ENCODE measurements at places on chromosomes 7 and 10.

DNA sequence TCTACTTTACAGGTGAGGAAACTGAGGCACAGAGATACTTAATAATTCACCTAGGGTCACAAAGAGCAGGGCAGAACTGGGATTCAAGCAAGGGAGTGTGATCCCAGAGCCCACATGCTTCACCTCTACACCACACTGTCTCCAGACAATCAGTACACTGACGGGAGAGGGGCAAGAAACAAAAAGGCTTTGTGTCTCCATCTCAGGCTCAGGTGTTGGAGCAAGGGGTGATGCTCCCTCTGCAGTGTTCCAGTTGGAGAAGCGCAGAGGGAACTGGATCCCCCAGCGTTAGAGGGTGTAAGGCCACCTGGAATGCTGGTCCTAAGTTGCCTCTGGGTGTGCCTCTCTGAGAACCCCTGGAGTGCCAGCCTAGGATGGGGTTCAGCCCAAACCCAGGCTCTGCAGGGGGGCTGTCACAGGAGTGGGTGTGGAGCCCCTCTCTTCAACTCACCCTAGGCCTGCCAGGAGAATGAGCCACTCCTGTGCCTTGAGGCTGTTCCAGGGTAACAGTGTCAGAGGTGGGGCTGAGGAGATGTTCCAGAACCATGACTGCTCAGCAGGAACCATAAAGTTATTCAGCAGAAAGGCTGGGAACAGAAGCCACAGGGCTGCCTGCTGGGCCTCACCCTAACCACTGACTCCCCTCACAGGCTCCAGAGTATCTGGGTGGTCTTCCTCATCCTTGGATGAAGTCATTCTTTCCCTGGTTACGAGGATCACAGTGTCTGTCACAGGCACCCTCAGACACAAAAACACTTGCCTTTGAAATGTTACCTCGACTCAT, 5.5 kb downstream of the RBP4 start:
- DNase-seq, result no peak

GRCh38 chr7:140691376-140692045, 5.0 kb upstream of the NDUFB2 start:
- DNase-seq, result no peak

- DNase-seq, result no peak
Observed at GRCh38 chr10:78454123-78454645, 420.5 kb downstream of the RPS24 start.

GRCh38 chr10:97270523-97271154, 21.8 kb downstream of the ARHGAP19 start:
- no peak for DNase-seq

DNA sequence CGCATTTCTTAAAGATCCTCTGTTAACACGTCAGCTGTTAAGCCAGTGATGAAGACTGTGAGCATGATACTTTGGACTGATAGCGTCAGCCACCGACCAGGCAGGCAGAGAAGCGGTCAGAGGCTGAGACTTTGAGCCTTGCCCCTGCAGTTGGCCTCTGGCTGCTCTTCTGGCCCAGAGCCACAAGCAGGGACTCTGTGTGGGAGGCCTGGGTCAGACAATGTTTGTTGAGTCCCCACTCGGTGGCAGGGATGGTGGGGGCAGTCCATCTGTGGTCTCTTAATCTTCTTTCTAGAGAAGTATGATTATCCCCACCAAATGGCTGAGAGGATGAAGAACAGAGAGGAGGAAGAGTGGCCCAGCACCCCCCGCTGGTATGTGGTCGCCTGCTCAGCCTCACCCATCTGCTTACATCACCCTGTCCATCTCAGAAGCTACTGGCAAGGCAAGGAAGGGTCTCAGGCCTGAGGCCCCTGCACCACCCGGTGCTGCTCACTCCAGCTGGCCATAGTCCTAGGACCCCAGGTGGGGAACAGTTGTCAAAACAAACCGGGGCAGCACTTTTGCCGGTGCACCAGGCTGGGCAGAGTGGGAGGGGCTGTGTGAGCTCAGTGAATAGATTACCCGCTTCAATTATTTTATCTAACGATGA, 202.9 kb downstream of the GRID1 start:
- DNase-seq, result no peak

- no peak for DNase-seq
Observed at GRCh38 chr7:156984174-156984891, 26.1 kb downstream of the MNX1 start.

DNA sequence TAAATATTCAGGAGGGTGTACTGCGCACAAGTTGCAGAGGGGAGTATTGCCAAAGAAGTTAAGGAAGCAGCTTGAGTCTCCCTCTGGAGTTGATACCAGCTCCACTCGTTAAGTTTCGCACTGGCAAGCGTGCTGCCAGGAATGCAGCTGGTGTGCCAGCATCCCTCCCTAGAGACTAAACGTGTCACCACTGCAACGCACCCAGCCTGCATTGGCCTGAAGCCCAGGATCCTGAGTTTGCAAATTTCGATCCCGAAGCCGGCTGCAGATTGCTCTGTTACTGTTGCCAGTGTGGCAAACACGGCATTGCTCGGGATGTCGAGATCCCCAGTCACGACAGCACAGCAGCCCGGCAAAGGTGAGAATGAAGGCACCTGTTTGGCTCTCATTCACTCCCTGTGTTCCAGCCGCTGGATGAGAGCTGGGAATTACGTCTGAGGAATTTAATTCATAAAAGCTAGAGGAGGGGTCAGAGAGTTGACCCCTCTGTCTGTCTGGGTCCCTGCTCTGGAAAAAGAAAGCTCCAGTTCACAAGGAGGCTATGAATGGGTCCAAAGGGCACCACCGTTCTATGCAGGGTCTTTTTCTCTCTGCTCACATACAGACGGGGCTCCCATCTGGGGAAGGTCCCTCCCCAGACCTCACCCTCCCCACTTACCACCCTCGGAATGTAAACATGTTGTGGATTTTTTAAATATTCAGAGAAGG, 61.0 kb downstream of the NRP1 start:
- no peak for DNase-seq

GRCh38 chr7:128867842-128868623, 5.4 kb downstream of the ATP6V1F start:
- no peak for DNase-seq

DNA sequence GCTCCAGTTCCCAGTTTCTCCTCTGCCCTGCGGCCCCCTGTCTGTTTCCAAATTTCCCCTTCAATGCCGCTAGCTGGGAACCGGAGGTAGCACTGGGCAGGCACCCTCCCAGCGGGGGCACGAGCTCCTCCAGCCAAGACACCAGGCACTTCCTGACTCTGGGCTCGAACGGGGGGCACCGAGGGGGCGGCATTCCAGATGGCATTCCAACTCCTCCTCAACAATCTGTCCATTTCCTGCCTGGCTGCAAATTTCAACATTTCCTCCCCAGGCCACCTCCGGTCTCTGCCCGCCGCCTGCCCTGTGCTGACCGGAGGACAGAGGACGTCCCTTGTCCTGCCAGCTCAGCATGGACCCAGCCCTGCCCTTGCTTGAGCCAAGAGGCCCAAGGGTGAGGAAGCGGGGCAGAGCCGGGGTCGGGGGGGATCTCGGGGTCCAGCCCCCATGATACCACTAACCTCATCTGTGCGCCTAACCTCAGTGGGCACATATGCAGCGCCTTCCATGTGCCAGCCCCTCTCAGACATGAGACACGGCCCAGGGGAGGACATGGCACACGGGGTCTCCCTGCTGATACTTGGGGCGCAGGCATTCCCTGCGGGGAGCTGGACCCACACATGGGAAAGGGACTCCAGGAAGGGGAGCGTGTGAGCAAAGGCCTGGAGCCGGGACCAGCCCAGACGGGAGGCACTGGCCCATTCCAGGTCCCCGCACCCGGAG, 58.0 kb downstream of the PDGFA start:
- DNase-seq, result no peak

DNA sequence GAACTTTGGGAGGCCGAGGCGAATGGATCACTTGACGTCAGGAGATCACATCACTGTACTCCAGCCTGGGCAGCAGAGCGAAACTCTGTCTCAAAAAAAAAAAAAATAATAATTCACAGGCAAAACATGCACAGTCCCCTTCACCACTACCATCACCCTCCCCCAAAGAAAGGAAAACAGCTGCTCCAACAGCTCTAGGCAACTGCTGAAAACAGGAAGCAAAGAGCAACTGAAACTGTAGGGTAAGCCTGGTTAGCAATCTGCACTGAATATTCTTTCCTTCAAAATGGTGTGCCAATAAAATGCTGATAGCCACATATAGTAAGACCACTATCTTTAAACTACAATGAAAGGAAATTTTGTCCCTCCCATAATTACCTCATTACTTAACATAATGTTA, 11.8 kb downstream of the NT5C2 start:
- DNase-seq, result no peak

DNA sequence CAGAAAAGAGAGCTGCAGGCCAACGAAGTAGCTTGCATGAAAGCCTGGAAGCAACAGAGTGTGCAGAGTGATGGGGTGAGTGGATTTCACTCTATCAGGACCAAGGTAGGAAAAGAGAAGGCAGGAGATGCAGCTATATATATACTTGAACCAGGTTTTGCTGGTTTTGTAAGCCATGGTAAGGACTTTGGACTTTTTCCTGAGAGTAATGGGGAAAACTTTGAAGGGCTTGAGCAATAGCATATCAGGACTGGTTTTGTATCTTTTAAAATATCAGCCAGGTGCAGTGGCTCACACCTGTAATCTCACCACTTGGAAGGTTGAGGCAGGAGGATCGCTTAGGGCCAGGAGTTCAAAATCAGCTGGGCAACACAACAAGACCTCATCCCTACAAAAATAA, 120.6 kb upstream of the NRP1 start:
- DNase-seq, result no peak

DNA sequence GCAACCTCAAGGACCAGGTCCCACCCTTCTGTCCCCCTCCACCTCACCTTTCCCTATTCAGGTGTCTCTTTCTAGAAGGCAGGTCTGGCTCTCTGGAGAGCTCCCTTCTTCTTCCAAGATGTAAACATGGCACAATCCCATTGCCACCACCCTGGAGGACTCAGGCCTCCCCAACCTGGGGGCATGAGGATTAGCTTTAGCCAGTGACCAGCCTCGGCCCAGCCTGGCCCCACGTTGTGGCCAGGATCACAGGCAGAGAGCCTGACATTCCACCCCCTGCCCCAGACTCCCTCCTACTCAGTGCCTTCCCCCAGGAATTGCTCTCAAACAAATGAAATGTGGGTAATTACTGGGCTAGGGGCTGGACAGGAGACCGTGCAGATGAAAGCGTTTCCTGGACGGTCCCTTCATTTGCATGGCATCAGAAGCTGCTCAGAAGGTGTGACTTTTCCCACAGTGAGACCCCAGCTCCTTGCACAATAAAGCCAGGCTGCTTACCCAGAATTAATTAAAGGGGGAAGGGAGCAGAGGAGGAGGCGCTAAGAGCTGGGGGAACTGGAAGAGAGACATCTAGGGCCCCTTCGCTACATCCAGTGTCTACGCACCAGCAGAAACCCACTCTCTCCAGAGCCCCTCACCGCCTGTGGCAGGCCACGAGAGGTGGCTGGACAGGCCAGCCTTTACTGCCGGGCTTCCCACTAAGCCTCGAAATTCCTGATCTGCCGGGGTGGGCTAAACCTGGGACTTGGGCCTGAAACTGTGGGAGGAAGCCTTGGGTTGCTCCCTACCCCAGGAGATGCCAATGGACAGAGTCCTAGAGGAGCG, 7.7 kb downstream of the FGF8 start:
- no peak for DNase-seq

DNA sequence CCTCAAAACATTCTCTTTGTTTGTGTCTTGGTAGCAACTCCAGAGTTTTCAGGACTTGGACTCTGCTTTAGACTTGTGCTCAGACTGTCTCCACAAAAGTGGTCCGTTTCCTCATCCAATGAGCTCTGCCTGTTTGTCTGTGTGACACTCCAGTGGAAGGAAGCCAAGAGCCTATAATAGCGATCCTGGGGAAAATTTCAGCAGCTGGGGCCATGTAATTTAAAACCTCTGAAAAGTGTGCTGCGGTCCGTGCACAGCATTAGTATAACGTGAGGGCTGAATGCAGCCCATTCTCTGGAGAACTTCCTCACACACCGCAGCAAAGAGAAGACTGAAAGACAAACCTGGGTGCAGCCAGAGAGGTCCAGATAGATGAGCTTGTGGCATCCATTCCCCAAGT, at the start of gene LRRC17:
Gene LRRC17 (plus strand): TSS at position 259 of the 400 bp plus-strand sequence. CDS start 20,914 bp downstream, outside the sequence.
- no peak for DNase-seq

DNA sequence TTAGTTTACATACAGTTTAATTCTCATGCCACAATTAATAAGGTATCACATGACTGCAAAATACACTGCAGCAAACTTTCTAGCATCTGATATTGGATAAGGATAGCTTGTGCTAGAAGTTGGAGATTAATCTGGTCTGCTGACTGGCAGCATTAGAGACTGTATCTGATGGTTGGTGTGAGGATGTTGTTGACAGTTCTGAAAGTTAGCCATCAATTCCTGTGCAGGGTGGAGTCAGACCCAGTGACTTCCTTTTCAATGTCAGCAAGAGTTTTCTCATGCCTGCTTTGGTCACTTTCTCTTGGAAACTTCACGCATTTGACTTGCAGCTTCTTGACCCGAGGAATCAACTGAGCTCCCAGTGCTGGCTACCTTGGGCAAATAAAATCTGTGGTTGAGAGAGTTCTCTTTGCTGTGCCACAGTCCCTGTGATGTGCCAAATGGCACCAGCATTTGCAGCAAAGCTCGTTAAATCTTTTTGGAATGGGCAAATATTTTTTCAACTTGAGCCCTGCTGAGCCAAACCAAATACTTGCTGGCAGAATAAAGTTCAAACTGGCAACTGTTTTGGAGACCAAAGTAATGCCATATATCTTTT, 233.0 kb downstream of the TRIL start:
- DNase-seq, result no peak

- no peak for DNase-seq
Observed at GRCh38 chr10:52256832-52257691, 57.0 kb upstream of the DKK1 start.

DNA sequence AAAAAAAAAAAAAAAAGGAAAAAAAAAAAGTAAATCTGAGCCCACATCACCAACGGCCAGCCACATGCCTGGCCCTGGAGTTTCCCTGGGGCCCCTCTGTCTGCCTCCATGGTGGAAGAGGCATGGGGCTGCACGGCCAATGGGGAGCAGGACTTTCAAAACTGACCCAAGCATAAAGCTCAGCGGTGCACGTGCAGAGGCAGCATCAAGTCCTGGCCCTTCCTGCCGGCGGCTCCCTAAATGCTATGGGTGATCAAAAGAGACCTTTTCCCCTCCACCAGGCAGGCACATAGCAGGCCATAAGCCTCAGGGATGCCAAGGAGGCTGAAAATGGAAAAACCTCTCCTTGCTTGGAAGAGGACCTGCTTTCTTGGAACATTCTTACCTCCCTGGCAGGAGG, 94.3 kb downstream of the OAT start:
- DNase-seq, result no peak

GRCh38 chr10:86443069-86443468, 76.5 kb upstream of the GRID1 start:
- DNase-seq, result no peak

GRCh38 chr10:133419211-133419950, 5.0 kb downstream of the SPRN start:
- no peak for DNase-seq

DNA sequence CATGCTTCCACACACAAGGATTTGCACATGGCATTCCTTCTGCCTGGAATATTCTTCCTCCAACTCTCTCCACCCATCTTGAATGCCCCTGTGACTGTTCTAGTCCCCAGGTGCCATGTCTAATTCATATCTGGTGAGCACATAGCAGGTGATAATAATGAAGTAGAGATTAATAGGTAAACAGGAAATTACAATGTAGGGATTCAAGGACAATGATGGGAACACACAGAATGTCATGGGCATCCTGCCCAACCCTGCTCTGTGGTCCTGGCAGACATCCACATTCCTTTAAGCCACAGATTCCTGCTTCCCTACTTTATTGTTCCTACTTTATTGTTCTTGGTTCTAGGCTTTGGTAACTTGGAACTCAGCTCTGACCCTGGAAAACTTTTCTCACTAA, 115.8 kb downstream of the THSD7A start:
- DNase-seq, result no peak
